Cardiac fibroblast (primary cell): ENCODE measurements at places on chromosomes 1 and 21.

- DNase-seq = no peak
These were observed 180.8 kb upstream of the CAMK1G start for GRCh38 chr1:209402697-209403096.

GRCh38 chr1:96882096-96882495 is 160.5 kb downstream of the PTBP2 start:
- DNase-seq = no peak

DNA sequence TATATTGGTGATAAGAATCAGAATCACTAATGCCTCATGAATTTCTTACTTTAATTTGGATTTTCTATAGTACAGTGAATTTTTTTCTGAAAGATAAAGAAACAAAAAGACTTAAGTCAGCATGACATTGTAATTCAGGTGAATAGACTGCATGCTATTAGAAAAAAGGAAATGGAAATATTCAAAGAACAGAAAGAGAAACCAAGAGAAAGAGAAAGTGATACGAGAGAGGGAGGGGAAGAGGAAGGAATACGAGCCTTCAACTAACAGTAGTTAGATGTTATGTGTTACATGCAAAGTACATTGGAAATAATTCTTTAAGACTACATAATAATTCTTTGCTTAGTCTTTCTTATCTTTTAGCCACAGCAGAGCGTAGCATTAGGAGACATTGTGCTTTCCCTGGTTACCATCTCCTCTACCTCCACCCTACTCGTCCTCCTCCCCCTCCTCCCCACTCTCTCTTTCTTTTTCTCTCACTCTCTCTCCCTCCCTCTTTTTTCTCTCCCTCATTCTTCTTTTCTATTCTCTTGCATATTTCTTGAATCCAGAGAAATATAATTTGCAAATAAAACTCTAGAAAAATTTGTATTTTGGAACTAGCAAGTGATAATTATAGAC is 46.4 kb upstream of the ADGRL4 start:
- no peak for DNase-seq

DNA sequence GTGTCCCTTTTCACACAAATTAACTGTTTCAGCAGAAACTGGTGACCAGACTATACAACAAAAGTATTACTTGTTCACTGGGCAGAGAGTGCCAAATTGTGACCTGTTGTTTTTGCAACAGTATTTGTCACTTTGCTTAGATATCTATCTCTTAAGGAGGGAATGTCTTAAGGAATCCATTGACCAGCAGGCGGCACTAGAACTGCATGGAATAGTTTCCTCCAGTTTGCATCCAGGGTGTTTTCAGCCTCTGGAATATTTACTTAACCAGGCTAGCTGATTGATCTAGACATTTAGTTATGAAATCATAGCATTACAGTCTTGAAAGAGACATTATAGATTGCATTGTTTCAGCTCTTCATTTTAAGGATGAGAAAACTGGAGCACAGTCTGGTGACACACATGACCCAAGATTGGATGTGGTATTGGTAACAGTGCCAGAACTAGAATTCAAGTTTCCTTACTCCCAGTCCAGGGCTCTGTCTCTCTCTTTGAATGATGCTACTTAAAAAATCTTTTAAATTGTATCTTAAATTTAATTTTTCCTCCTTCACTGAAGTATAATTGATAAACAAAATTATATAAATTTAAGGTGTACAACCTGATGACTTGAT is 16.9 kb downstream of the RPTN start:
- peak; percentile 88 for DNase-seq

DNA sequence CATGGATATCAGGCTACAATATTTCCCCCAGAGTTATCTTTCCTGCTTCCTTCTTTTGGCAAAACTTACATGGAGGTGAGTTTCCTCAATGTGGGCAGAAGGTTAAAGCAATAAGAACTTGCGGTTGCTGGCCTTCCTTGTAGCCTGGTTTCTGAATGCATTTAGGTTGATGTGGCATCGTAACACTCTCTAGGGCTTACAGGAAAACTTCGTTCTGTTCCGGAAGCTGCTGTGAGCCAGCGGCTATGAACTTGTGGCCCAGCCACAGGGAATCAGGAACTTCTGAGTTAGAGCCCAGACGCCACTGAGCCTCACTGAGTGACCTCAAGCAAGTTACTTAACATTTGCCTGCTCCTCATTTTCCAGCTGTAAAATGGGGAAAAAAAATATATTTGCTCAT is 623.4 kb upstream of the ADAMTS5 start:
- DNase-seq = peak; percentile 95

GRCh38 chr1:48767975-48768510 is 8.6 kb downstream of the BEND5 start:
- no peak for DNase-seq

DNA sequence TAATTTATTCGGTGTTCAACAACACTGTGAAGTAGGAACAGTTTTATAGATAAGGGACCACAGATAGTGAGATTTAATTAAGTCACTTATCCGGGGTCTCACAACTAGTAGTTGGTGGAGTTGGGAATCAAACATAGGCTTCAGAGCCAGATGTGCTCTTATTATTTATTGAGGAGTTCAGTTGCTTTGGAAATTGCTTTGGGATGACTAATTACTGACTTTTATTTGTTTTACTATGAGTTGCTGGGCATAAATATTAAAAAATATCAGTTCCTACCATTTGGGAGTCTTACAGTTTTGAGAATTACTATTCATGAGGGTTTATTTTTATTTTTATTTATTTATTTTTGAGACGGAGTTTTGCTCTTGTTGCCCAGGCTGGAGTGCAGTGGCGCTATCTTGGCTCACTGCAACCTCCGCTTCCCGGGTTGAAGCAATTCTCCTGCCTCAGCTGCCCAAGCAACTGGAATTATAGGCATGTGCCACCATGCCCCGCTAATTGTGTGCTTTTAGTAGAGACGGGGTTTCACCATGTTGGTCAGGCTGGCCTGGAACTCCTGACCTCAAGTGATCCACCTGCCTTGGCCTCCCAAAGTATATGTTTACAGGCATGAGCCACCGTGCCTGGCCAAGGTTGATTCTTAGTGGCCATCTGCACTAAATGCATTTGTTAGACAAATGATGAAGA is 27.7 kb downstream of the THRAP3 start:
- DNase-seq = no peak

GRCh38 chr21:14677013-14677412 is 130.9 kb upstream of the SAMSN1 start:
- DNase-seq = no peak

GRCh38 chr1:8207202-8207601 is 110.7 kb upstream of the SLC45A1 start:
- DNase-seq = no peak

- no peak for DNase-seq
These were observed 101.5 kb downstream of the HLCS start for GRCh38 chr21:36864974-36865373.

DNA sequence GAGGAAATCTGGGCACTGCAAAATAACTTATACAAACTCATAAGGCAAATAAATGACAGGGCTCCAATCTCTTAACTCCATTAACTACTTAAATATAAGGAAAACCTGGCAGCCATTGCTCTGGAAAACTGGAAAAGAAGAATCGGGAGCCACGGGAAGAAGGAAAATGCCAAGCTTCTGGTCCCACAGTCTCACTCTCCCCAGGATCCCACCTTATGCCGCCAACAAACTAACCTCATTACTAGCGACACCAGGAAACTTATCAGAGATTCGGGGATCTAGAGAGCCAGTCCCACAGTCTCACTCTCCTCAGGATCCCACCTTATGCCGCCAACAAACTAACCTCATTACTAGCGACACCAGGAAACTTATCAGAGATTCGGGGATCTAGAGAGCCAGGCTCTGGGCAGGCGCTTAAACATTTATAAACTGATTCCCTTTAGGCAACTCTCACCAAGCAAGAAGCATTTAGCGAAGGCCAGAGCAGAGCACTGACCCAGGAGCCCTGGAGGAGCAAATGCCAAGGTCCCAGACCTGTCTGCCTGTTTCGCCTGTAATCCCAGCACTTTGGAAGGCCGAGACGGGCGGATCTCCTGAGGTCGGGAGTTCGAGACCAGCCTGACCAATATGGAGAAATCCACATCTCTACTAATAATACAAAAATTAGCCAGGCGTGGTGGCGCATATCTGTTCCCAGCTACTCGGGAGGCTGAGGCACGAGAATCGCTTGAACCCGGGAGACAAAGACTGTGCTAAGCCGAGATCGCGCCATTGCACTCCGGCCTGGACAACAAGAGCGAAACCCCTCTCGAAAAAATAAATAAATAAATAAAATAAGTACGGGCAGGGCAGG is 720 bp downstream of the PSMB2 start:
- DNase-seq = peak; percentile 11

DNA sequence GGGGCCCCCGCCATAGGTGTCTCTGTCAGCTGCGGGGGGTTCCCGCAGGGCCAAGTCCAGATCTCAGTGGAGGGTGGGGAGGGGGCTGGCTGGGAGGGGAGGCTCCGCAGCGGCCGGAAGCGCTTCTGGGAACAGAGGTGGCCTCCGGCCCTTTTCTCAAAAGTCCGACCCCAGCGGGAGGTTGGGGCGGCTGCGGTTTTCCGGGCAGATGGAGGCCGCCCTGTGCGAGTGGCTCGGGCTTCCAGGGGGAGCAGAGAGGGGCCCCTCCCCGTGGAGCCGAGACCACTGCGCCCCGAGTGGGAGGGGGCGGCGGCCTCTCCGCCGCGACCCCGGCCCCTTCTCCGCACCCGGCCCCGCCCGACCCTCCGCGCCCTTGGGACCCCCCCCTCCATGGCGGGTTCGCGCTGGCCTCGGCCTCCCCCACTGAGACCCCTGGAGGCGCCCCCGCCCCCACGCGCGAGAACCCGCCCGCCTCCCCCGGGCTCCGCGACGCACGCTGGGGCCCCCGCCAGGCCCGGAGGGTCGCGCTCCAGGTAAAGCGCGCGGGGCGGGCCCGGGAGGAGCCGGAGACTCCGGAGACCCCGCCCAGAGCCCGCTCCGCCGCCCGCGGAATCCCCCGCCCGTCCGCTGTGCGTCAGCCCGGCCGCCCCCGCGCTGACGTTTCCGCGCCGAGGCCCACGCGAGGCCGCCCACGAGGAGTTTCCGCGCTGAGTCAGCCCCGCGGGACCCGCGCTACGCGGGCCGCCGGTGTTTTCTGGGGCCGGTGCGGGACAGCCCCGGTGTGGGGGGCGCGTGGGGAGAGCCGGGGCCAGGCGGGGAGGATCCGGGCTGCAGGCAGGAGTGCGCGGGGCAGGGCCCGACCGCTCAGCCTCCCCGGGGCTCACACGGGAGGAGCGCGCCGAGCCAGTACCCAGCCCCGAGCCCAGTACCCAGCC is 5.2 kb downstream of the TNFRSF18 start:
- DNase-seq = peak; percentile 37

DNA sequence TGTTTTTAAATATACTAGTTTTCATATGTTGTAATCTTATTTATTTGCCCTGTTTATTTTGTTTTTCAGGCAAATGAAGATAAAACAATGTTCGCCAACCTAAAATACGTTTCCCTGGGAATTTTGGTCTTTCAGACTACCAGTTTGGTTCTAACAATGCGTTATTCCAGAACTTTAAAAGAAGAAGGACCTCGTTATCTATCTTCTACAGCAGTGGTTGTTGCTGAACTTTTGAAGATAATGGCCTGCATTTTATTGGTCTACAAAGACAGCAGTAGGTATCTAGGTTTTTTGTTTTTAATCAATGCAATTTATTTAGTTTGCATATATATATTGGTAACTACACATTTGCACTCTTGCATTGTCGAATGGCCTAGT is 23.7 kb downstream of the SLC35A3 start:
- DNase-seq = no peak

- DNase-seq = no peak
These were observed 64.5 kb upstream of the ABCG1 start for GRCh38 chr21:42154237-42155044.

DNA sequence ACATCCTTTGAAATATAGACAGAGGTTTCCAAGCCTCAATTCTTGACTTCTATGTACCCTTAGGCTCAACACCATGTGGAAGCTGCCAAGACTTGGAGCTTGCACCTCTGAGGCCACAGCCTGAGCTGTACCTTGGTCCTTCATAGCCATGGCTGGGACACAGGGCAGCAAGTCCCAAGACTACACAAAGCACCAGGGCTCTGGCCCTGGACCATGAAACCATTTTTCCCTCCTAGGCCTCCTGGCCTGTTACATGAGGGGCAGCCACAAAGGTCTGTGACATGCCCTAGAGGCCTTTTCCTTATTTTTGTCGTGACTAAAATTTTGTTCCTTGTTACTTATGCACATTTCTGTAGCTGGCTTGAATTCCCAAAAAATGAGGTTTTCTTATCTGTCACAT is 953.1 kb upstream of the ADGRL4 start:
- DNase-seq = no peak

DNA sequence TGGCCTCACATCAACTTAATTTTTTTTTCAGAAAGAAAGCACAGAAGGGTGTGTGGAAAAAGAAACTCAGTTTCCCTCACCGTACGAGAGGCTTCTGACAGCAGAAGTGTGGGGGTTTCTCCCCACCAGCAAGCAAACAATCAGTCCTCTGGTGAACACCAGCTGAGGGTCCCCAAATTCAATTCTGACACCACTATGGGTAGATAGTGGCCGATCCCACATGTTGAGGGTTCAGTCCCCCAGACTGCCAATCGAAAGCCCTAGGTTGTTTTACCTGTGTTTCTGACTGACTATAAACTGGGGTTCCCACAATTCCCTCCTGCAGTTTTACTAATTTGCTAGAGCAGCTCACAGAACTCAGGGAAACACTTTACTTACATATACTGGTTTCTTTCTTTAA is 2.1 kb downstream of the IFI6 start:
- no peak for DNase-seq

DNA sequence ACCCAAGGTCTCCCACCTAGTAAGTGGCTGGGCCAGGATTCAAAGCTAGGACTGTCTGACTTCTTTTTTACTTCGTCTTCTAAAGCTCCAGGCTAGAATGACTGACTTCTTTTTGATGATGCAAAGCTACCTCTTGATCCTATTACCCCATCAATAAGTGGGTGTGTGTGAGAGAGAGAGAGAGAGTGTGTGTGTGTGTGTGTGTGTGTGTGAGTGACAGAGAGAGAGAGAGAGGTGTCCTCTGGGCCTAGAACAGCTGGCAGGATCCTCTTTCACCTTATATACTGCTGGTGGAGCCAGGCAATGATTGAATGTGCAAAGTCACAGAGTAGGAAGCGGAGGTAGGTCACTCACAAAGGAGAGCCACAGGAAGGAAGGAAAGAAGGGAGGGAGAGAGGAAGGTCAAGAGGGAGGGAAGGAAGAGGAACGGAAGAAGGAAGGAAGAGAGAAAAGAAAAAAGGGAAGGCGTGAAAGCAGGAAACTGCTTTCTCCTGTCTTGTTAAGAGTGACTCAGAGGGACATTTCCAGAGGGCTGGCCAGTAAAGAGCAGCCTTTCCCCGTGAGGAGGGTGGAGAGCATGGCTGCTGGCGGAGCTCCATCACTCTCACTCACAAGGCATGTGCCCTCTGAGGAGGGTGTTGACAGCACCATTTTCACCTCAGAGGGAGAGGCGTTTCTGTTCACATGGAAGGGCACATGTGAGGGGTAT is 68.9 kb downstream of the CDC7 start:
- peak; percentile 94 for DNase-seq

DNA sequence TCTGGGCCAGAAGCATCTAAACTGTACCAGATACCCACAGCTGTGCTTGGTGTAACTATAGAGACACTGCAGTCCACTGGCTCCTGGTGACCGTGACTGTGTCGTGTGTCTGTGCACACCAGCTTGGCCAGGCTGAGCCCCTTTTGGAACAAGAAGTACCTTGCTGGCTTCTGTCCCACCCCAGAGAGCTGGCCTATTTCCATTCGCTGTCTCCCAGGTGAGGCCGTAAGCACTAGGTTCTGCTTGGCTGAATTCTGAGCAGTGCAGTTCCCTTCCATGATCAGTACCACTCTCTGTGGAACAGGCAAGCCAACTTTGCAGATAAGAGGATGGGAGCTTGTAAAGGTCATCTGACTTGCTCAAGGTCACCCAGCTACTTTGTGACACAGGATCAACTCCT is 119.9 kb upstream of the DNAH14 start:
- DNase-seq = no peak

- no peak for DNase-seq
These were observed 33.3 kb downstream of the COL6A1 start for GRCh38 chr21:46014828-46015227.
